ENCODE measurements at places on chromosomes 12 and 14.

GRCh38 chr12:12823300-12823699, 10.2 kb downstream of the DDX47 start:
- no peak for DNase-seq

DNA sequence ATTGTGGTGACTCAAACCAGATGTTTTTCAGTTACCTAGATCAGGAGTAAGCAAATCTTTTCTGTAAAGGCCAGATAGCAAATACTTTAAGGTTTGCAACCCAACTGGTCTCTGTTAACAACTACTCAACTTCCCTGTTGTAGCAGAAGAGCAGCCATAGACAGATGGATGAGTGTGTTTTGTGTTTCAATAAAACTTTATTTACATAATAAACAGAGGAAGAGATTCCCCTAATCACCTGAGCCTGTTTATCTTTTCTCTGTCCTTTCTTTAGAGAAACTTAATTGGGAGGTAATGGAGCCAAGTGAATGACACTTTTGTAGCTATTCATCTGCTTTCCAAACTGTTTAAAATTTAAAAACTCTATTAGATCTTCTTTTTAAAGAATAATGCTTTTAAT, 365.1 kb downstream of the IPO8 start:
- DNase-seq = no peak

DNA sequence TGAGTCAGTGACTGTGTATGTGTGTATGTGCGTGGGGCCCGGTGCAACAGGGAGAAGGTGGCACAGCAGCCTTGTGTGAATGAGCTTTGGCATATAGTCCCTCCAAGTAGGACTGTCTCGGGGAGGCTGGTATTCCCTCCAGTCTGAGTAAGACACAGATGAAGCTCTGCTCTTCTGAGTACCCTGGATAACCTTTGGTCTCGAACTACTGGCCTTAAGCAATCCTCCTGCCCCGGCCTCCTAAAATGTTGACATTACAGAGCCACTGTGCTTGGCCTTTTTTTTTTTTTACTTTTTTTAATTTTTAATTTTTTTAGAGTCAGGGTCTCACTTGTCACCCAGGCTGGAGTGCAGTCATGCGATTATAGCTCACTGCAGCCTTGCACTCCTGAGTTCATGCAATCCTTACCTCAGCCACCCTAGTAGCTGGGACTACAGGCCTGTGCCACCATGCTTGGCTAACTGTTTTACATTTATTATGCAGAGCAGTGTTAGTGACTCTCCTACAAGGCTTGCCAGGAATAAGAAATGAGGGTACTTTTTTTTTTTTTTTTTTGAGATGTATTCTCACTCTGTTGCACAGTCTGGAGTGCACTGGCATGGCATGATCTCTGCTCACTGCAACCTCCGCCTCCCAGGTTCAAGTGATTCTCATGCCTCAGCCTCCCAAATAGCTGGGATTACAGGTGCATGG, 9.4 kb upstream of the DAZAP2 start:
- DNase-seq = no peak

- DNase-seq = no peak
These were observed 1048.5 kb downstream of the GALC start for GRCh38 chr14:86944434-86944833.

DNA sequence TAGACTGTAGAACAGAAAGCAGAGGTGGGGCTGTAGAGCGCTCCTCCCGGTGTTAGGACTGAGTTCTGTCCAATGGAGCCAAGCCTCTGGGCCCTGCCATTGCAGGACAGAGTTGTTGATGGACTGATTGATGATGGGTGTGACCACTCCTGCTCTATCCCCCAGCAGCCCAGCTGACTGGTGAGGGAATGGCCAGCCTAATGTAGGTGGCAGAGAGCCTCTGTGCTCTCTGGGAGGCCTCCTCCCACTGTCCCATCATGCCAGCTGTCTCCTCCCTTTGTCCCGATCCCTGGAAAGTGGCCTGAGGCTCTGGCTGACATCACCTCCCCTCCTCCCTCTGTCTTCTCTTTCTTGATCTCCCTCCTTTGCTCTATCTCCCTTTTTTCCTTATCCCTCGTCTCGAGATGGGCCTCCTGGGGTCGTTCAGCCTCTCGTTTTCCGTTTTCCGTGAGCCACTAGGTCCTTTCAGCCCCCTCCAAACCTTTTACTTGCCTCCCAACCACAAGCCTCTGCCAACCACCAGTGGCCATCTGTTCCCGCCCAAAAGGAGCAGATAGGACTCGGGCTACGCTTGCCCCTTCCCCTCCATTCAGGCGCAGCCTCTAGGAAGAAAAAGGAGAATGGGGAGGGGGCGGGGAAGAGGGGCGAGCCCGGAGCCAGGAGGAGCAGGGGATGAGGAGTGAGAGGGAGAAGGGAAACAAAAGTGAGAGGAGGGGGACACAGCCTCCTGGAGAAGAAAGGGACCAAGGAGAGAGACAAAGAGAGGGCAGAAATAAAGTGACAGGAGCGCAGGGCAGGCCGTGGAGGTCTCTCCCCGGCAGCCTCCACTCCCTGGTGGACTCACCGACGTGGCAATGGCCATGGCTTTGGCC, 572 bp downstream of the EFS start:
- no peak for DNase-seq

DNA sequence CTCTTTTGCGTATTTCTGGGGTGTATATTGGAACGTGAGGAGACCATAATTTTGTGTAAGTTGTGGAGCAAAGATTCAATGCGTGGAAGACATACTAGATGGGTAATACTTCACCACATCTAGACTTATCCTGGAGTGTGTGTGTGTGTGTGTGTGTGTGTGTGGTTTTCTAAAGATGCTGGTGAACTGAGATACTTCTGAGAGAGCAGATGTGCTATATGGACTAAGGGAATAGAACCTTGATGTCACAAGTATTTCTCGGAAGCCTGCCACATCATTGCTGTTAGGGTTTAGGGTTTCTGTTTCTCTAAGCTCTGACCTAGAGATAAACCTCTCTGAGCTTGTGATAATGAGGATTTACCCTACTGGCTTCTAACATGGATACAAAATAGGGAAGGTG, 138.8 kb downstream of the DACT1 start:
- DNase-seq = no peak

DNA sequence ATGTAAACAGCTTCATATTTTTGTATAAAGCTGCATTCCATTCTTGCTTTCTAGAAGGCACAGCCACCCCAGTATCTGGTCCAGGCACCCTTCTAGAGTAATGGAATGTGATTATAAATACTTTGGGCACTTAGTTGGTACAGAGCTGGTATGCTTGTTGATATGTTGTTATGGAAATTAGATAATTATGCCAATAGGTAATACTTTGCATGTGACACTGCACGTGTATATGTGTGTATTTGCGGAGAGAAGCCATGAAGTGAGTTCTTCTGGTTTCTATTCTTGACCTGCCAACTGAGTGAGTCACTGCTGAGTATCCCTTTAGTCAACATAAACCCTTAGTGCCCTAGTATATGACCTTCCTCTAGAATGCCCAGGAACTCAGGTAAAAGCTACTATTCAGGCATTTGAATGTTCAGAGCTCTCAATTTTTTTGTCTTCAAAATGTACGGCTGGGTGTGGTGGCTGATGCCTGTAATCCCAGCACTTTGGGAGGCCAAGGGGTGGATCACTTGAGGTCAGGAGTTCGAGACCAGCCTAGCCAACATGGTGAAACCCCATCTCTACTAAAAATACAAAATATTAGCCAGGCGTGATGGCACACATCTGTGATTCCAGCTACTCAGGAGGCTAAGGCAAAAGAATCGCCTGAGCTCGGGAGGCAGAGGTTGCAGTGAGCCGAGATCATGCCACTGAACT, 6.2 kb upstream of the TCP11L2 start:
- DNase-seq = no peak

DNA sequence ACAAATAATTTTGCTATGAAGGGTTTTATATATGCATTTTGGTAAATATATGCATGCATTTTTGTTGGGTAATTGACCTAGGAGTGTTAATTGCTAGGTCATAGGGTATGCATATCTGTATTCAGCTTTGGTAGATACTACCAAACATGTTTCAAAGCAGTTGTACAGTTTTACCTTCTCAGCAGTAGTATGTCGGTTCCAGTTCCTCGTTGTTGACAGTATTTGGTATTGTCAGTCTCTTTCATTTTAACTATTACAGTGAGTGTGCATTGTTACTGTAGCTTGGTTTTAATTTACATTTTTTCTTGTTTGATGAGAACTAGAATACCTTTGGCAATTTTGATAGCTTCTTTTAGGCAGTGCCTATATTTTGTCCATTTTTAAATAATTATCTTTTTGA, 98.9 kb downstream of the ARID2 start:
- DNase-seq = no peak

DNA sequence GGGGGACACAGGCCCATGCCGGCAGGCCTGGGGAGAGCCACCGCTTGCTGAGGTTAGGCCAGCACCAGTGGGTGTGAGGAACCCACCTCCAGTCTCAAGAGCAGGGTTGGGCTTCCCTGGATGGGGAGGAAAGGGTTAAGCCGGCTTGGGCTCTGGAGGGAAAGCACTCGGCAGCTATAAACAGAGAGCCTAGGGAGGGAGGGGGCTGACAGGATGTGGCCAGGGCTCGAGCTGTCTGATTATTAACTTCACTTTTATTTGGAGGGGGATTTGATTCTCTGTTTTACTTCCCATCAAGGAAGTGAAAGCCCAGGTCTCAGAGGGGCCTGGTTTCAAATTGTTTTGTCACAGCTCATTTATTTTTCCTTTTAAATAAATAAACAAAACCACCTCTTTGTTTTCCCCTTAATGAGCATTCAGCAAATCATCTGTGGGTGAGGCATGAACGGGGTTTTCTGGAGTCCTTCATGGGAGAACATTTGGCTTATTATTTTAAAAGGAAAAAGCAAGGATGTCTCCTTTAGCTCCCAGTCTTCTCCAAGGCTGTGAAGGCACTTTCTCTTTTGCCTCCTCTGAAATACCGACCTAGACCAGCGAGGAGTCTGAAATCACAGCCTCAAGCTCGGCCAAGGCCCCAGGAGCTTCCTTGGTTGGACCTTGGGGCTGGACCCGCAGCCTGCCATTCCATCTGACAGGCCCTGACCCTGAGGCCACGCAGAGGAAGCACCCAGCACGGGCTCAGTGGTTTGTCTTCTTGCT, 21.9 kb upstream of the ZFP36L1 start:
- peak; percentile 54 for DNase-seq

DNA sequence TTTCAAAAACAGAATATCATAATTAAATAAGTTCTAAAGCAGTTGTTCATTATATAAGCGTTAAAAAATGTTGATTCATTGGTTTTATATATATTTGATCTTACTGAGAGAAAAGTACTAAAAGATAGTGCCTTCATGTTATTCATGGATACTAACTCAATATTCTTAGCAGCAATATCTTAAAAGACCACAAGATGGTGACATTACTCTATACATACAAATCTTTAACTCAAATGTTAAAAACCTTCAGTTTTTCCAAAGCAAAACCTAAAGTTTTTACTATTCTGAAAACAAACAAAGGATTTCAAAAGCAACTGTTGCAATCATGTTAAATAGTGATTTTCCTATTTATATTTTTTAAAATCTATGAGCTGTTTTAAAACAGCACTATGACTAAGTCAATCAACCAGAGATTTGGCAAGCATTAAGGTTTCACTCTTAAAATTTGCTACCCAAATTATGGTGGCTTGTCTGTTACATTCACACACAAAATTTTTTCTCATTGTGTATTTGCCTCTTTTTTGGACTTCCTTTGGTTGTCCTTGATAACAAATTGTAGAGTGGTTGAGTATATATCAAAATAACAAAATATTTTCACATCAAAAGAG, 50.1 kb upstream of the RERGL start:
- no peak for DNase-seq

DNA sequence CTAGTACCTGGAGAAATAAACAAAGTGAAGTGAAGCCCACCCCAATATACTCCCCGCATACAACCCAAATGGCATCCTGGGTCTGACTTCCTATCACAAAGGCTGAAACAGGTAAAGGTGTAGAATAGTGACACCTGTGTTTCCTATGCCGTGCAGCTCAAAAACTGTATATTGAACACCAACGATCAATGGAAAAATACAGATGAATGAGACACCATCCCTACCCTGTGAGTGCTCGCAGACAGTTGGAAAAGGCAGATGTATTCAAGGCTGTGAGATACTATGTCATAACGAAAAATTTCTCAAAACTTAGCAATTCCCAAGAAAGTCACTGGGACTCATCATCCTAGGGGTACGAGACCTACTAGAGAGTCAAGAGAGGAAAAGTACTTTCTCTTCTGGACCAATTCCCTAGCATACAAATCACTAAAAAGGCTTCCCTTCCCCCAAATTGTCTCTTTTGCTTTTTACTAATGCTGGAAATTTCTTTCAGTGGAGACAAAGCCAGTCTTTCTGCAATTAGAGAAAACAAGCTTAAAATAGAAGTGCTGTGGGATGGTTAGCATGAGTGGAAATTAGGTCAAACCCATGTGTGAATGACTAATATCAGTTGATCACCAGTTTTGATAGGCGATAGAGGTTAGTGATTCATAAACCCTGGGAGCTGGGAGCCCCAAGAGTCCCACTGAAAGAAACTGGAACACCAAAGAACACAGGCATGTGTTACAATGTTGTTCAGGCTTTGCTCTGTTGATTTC, 249.7 kb downstream of the SPTSSA start:
- DNase-seq = no peak

GRCh38 chr12:50375802-50376201, 20.6 kb downstream of the FAM186A start:
- DNase-seq = no peak

GRCh38 chr12:12736759-12737676, 19.9 kb downstream of the CDKN1B start:
- no peak for DNase-seq

GRCh38 chr12:22431693-22432251, 97.3 kb upstream of the ST8SIA1 start:
- DNase-seq = no peak

- no peak for DNase-seq
These were observed 39.2 kb upstream of the KRR1 start for GRCh38 chr12:75550401-75551240.

- no peak for DNase-seq
These were observed 145.2 kb upstream of the TMCC3 start for GRCh38 chr12:94795520-94795919.

DNA sequence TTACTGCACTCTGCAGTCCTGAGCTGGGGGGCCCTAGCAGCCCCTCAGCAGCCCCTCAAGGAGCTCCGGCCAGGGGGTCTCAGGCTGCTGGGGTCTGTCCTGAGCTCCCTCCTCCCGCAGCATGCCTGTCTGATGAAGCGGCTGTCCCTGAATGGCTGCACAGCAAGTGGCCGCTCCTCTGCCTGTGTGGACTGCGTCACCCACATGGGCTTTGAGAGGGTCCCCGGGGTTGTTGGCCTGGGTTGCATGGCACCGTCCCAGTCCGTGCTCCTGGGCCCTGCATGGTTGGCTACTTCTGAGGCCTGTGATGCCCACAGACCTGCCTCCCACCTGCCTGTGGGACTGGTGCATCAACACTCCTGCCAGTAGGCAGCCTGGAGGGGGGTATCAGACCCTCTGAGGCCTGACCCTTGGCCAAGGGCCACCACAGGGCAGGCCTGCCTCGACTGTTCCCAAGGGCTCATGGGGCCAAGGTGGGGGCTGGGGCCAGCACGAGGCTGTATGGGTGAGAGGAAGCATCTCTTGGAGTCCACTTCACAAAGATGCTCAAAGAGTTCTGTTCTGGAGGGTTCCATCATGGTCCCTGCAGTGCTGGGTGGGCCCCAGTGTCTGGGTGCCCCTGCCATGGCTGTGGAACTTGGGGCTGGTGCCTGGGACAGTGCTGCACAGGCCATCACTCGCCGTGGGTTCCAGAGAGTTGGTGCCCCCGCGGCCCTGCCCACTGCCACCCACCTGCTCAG, 12.2 kb downstream of the CEP170B start:
- DNase-seq = no peak

Measured in testis (tissue), 5 donors.